ENCODE measurements at places on chromosomes 7 and 10.

GRCh38 chr10:21661087-21661486 is 127.1 kb downstream of the MLLT10 start:
- DNase-seq, result no peak

- no peak for DNase-seq
These were observed 138.9 kb downstream of the CACNB2 start for GRCh38 chr10:18279173-18279572.

DNA sequence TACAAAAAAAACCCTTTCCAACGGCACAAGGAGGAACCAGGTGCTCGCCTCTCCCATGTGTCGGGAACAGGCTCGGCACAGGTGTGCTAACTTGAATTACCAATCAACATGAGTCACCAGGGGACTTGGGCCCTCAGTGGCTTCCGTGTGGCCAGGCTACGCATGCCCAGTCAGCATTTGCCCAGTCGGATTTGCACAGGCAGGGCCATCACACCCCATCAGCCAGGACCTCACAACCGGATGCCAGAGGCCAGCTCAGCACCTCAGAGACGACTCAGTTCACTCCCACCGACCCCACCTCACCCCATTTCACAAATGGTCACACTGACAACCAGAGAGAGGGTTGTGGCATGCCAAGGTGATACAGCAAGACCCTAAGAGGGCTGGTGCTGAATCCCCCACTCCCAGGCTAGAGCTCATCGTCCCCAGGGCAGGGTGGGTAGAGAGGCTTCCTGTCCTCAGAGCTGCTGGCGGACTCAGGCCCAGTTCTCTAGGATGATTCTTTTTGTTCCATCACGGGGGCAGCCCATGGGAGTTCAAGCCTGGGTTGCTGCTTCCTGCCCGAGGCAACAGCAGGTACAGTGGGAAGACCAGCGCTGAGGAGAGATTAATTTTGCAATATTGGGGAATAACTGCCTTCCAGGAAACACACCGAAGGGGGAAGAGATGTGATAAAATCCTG is 13.6 kb downstream of the ANXA11 start:
- no peak for DNase-seq

GRCh38 chr10:93065675-93066543 is 5.3 kb downstream of the CYP26C1 start:
- DNase-seq, result no peak

DNA sequence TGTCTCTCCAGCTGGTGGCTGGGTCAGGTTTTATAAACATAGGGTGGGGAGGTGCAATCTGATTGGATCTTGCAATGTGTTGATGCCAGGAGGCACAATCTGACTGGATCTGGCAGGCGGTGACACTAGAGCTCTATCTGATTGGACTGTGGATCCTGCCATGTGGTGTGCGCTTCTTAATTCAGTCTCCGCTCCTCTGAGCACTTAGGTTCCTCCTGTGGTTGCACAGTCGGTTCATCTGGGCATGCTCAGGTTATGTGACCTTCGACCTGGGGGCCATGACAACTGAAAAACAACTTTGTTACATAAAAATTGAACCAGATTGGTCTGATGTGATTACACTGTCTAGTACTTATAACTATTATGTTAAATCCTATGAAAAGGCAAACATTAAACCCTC is 127.1 kb upstream of the SVIL start:
- no peak for DNase-seq

- no peak for DNase-seq
These were observed 129.8 kb downstream of the DIP2C start for GRCh38 chr10:559767-560047.

- no peak for DNase-seq
These were observed 522.4 kb downstream of the CCSER2 start for GRCh38 chr10:84850826-84851225.

DNA sequence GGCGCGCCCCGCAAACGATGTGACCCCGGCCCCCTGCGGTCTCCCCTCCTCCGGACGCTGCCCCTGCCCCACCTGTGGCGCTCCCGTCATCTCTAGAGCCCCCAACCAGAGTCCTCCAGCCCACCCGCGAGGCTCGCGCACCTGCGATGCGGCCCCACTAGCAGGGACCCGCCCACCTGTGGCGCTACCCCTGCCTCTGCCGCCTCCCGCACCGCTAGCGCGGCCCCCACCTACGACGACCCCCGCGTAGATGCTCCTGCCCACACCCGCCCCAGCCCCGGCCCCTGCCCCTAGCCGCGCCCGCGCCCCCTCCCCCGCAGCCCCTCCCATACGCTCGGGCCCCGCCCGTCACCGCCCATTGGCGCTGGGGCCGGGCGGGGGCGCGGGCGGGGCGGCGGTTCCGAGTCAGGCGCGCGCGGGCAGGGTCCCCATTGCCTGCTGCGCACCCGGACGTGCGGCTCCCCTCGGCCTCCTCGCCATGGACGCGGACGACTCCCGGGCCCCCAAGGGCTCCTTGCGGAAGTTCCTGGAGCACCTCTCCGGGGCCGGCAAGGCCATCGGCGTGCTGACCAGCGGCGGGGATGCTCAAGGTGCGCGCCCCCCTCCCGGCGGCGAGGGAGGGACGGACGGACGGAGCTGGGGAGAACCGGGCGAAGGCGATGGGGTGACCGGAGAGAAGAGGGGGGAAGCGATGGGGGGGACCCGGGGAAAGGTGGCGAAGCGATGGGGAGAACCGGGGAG is at the start of gene PFKP:
PFKP (plus strand) TSS at position 431 of the 741 bp plus-strand sequence; CDS start at position 479, 48 bp downstream.
- DNase-seq, result peak; percentile 64

DNA sequence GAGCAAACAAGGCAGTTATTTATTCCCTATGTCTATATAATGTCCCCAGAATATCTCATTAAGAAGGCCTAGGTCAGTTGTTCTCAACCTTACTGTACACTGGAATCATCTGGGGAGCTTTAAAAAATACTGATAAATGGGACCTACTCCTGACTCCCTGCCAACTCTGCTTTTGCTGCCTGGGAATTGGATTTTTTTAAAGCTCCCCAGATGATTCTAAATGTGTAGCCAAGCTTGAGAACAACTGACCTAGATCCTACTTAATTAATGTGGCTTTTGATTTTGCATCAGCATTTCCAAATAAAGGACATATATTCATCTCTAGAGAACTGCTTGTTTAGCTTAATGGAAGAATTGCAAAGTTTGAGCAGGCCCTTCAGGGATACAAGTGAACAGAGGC is 91.7 kb upstream of the HPS1 start:
- DNase-seq, result no peak

- no peak for DNase-seq
These were observed 38.0 kb downstream of the NOC3L start for GRCh38 chr10:94324609-94325233.

- DNase-seq, result no peak
These were observed 318.5 kb upstream of the SEMA3A start for GRCh38 chr7:84513061-84513460.

DNA sequence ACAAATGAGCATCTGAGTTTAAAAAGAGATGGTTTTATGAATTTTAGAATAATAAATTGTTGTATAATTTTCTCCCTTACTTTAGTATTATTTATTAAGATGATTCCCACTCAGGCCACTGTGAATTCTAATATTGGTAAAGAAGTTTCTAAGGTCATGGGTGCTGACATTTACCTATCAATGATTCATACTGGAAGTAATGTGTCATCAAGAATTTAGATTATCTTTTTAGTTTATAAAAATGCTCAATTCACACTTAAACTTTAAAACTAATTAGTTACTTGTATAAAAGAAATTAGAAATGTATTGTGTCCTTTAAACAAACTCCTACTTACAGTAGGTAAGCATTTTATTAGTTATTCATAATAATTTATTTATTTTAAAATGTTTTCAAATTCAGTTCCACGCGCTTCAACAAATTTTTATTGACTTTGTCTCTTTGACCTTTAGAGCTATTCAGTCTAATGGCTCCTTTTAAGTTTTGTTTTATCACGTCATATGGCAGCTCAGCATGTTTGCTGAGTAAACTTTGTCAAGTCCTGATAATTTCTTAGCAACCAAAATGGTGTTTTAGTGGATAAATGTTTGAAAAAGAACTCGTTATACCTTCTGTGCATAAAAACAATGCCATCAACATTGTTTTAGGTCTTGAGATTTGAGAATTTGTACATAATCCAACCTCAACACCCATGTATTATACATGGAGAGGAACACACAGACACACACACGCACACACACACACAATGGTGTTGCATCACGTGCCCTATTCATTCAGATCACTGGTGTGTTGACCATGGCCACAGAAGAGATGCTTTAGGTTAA is 15.1 kb upstream of the MRC1 start:
- DNase-seq, result no peak

DNA sequence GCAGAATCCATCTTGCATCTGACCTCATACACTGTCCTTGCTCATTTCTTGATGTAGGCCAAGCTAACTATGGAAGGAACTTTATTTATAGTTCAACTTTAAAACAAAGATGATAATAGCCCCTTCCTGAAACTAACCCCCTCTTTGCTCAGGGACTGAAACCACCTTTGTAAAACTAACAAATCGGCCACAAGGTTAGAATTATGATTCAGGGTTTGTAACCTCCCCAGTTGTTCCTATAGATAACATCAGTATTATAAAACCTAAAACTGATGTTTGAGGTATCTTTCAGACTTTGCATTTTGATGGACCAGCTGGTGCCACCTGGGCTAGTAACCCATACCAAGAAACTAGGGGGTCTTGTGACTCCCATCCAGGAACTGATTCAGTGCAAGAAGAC is 143.4 kb downstream of the SH2D4B start:
- no peak for DNase-seq

DNA sequence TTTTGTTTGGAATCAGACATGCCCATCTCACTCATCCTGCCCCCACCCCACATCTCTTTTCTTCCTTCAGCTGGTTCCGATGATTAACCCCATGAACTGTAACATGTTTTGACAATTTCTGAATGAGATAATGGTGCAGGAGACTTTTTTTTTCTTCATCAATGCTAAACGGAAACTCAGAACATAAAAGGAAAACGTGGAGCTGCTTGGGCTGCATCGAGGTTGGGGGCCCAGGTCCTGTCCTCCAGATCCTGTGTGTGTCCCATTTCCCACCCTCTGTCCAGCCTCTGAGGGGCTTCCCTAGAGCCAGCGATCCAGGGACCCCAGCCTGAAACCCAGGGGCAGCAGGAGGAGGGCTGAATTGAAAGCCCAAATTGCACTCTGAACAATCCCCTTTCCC is 263.8 kb upstream of the GRB10 start:
- DNase-seq, result no peak

- DNase-seq, result no peak
These were observed 148.2 kb downstream of the KCND2 start for GRCh38 chr7:120421151-120421651.

GRCh38 chr7:145624618-145625017 is 492.0 kb upstream of the CNTNAP2 start:
- no peak for DNase-seq

GRCh38 chr7:2792856-2793487 is 51.1 kb downstream of the GNA12 start:
- no peak for DNase-seq

- DNase-seq, result no peak
These were observed 56.9 kb upstream of the AOAH start for GRCh38 chr7:36781011-36781738.

GRCh38 chr7:155721056-155721455 is 76.6 kb downstream of the RBM33 start:
- DNase-seq, result no peak

DNA sequence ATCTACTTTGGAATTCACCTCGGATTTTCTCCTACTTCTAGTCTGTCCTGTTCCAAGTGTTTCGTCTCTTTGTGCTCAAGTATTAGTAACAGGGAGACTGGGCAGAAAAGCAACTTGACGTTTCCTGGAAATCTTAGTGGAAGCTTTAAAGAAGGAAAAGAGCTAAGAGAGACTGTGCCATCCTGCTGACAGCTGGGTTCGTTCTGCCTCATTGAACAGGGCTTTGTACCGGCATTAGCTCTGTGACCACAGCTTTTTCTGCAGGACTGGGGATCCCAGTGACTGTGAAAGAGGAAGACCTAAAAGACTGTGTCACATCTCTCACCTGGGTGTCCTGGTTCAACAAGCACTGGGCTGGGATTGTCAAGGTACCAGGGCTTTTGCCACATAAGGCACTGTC is 70.8 kb upstream of the CDCA7L start:
- no peak for DNase-seq

- no peak for DNase-seq
These were observed 101.8 kb downstream of the SAMD9 start for GRCh38 chr7:93015779-93016481.

- no peak for DNase-seq
These were observed 1.4 kb upstream of the IL6 start for GRCh38 chr7:22725585-22725984.

- no peak for DNase-seq
These were observed 19.0 kb upstream of the RHOBTB1 start for GRCh38 chr10:60962946-60963345.

GRCh38 chr10:52688899-52689298 is 83.7 kb downstream of the MBL2 start:
- DNase-seq, result no peak

GRCh38 chr10:58063861-58064480 is 203.7 kb downstream of the IPMK start:
- DNase-seq, result no peak

DNA sequence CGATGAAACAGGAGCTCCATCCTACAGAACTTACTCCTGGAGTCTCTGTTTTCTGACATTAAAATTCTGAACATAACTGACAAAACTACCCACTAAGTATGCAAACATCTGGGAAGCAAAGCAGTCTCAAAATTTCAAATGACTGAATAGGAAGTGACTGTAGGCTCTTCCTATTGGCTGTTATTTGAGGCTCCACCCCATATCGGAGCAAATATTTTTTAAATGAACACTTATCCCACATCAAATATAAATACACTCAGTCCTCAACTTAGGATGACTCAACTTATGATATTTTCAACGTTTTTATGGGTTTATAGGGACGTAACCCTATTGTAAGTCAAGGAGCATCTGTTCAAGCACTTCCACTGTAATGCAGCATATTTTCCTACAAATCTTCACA is 8.8 kb downstream of the HSPA12A start:
- no peak for DNase-seq

DNA sequence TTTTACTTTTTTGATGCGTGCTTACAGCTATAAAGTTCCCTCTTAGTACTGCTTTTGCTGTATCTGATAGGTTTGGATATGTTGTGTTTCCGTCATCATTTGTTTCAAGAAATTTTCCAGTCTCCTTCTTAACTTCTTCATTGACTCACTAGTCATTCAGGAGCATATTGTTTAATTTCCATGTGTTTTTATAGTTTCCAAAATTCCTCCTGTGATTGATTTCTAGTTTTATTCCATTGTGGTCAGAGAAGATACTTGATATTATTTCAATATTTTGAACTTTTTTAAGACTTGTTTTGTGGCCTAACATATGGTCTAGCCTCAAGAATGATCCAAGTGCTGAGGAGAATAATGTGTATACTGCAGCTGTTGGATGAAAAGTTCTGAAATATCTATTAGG is 75.5 kb upstream of the CREB5 start:
- DNase-seq, result no peak

GRCh38 chr10:1847361-1847760 is 110.0 kb upstream of the ADARB2 start:
- no peak for DNase-seq

DNA sequence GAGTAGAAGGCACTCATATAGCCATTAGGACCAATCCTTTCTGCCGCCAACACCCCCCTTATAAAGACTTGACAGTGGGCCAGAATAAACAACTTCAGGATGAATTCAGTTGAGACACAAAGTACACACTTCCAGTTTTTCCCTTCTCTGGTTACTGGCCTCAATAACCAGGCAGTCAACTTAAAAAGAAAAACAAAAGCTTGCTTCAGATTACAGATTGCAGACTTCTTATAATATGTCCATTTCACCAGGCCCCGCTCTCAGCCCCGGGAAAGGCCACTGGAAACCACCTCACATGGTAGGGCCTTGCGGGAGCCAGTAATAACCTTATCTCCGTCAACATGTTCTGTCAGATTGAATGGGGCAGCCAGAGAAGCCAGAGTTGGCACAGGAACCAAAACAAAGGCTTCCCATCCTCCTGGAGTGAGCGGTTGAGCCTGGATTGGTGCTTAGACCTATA is 108.8 kb downstream of the EGFR start:
- DNase-seq, result no peak
